Stimulated activated CD8-positive, alpha-beta memory T cell treated with anti-CD3 and anti-CD28 coated beads, Interleukin-7, amount 100 ng/mL, for 24 hours (primary cell): ENCODE measurements at places on chromosomes 16 and 17.
A peak's percentile ranks its signal among the peaks of the same experiment; 100 is the strongest.

GRCh38 chr16:68642436-68643101 is 2.5 kb upstream of the CDH3 start:
- no peak for DNase-seq

DNA sequence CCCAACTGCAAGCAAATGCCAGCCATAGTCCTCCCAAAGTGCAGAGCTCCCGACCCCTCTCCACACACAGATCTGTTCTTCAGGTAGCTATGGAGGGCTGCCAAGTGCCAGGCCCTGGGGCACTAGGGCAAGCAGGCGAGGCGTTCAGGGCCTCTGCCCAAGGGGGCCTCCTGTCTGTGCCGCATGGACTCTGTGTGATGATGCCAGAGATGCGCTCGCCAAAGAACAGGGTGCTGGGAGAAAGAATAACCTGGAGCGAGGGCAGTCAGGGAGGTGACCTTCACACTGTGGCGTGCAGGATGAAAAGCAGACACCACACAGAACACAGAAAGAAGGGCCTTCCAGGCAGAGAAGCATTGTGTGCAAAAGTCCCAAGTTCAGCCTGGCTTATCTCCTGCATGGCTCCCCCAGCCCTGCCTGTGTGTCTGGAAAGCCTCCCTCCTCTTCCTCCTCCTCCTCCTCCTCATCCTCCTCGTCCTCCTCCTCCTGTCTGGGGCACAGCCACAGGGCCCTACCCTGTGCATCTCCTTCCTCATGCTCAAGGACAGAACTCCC is 44.2 kb downstream of the PEMT start:
- DNase-seq, result no peak

DNA sequence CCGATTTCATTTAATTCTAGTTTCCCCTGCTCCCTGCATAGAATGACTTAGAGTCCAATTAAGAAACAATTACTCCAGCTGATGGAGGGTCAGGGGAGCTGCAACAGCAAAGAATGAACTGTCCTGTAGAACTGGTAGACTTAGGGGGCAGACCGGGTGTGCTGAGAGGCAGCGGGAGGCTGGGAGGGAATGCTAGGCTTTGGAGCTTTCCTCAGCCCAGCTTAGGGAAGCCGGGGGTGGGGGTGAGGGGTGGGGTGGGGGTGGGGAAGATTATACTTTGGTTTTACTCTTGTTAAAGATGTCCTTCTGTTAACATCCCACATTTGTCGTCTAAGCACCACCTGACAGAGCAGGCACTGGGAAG is 458.6 kb upstream of the ASIC2 start:
- no peak for DNase-seq

GRCh38 chr17:57111386-57111785 is 26.3 kb downstream of the AKAP1 start:
- no peak for DNase-seq

DNA sequence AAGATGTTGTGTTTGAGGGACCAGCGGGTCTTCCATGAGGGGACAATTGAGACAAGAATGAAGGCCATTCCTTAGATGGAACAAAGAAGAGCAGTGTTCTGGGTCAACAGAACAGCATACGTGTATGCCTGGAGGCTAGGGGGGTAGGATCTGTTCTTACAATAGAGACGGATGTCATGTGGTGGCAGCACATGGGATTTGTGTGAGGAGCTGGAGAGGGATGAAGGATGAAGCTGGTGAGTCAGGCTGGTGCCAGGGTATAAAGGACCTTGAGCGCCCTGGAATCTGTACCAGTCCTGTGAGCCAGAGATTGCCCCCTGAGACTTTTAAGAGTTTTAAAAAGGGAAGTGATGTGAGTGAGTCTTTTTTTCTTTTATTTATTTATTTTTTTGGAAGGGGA is 22.8 kb upstream of the WFDC1 start:
- DNase-seq, result no peak

GRCh38 chr16:67264277-67264676 is 15.1 kb upstream of the PLEKHG4 start:
- no peak for DNase-seq

DNA sequence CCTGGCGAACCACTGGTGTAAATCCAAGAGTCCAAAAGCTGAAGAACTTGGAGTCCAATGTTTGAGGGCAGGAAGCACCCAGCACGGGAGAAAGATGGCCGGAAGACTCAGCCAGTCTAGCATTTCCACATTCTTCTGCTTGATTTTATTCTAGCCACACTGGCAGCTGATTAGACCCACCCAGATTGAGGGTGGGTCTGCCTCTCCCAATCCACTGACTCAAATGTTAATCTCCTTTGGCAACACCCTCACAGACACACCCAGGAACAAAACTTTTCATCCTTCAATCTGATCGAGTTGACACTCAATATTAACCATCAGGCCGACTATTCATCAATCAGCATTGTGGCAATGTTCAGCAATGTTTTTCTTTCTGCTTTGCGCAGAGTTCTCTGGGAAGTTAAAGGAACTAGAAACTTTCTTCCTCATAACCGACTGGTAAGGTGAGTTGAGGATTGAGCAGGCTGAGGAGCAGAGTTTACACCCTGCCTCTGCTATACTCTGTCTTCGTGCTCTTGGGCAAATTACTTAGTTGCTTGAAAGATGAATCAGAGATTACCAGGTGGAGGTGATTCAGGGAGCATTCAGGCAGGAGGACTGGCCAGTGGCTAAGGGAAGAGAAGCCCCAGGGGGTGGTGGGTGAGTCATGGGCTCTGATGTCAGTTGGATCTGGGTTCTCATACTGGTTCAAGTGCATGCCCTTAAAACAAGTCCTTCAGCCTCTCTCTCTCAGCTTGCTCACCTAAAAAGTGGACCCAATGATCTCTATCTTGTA is 28.2 kb upstream of the BRD7 start:
- DNase-seq, result no peak

DNA sequence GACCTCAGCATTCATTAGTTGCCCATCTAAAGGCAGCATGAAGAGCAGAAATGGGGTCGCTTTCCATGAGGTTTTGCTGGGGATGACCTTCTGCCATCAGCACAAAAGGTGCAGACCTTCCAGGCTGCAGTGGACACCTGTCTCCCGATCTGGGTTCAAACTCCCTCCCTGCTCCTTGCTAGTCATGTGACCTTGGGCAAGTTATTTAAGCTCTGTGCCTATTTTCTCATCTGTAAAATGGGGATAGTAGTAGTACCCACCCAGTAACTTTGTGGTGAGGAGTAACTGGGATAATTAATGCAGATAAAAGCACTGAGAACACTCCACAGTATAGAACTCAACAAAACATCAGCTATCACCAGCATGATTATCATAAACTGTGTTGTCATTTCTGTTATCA is 21.4 kb upstream of the COQ7 start:
- DNase-seq, result no peak

DNA sequence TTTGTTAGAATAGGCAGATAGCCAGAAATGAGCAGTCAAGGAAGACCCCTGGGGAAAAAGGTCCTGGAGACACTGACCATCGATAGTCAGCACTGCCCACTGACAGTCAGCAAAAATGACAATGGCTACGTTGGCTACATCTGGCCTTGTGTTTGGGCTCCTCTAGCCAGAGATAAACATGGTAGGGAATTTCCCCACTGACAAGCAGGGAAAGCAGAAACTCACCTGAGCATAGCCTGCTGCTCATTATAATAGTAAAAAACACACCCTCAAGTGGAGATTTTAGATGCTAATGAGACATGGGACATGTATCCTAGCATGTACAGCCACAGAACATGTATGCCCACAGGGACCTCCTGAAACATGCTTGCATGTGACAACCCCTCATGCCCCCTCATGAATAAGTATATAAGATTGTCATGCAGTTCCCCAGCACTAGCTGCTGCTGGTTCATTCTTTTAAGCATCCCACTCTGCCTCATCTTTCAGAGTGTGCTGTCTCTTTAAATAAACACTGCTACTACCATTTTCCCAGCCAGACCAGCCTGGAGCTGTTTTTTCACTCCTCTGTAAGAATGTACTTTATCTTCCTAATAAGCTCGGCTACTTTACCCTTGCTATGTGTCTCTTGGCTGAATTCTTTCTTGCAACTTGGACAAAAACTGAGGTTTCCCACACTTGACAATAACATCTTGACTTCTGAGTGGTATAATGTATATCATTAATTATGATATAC is 550.1 kb upstream of the CDH8 start:
- no peak for DNase-seq

GRCh38 chr17:77733576-77734296 is 224.8 kb upstream of the TNRC6C start:
- no peak for DNase-seq

GRCh38 chr16:24997665-24998064 is 17.5 kb downstream of the ARHGAP17 start:
- no peak for DNase-seq

DNA sequence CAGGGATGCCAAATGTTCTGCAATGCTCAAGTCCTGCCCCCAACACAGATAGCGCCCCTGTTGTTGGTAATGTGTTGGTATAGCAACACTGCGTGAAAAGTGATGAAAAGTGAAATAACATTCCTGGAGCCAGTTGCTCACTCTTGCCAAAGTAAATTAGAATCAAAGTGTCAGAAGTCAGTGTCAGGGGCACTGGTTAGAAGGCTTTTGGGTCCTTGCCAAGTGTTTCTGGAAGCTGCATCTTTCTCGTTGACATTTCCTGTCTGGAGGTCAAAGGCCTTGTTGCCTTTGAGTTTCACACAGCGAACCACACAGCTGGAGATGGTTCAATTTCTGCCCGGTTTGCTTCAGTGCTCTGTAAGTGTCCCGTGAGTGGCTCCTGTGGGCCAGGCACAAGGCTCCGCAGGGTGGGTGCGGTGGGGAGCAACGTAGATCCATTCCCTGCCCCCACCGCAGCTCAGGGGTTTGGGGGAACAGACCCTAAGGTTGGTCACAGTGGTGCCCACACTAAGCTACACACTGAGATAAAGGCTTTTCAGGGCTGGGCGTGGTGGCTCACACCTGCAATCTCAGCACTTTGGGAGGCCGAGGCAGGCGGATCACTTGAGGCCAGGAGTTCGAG is 3.6 kb upstream of the SLC16A5 start:
- DNase-seq, result no peak

GRCh38 chr16:1019231-1020090 is 37.9 kb downstream of the SOX8 start:
- DNase-seq, result no peak

GRCh38 chr16:56999409-57000270 is 10.3 kb downstream of the NLRC5 start:
- no peak for DNase-seq

DNA sequence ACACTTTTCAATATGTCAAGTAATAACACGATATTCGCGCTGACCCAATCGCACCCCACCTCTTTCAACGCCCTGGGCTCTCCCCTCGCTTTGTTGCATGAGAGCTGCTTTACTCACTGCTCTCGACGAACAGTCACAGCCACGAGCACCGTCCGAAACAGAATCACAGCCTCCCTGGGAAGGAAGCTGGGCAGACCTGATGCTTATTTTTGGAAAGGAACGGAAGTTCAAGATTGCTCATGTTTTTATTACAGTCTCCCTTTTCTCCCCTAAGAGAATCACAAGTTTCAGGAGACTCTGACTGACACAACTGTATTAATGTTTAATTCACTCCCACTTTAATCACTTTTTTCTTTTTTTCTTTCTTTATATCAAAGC is 67.8 kb downstream of the ANKRD11 start:
- DNase-seq, result no peak

DNA sequence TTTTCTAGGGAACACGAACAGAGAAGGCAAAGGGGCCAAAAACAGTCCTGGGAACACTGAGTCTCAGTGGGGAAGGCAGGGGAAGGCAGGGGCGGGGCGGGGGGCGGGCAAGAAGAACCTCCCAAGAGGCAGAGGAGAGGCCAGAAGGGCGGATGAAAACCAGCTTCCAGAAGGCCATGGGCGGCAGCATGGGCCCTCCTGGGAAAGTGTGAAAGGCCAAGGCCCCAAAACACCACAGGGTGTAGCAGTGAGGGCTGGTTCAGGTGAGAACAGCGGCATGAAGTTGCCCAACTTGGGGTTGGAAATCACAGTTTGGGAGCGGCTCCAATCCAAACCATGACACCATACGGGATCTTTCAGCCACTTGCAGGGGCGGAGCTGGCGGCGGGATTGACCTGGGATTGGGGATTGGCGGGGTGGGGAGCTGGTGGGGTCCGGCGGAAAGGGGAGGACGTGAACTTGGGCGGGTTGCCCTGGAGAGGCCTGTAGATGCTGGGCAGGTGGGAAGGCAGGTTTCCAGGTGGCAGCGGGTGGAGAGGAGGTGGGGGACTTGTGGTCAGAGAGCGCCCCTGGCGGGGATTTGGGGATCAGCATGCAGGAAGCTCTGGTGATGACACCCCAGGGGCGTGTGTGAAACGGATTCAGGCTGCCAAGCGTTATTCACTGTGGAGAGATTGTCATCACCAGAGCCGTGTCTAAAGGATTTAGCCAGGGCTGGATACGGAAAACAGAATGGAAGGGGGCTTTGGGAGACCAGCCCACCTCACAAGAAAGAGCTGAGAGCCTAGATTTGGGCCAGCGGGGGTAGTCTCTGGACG is 80.9 kb downstream of the ARHGAP23 start:
- peak; percentile 54 for DNase-seq

DNA sequence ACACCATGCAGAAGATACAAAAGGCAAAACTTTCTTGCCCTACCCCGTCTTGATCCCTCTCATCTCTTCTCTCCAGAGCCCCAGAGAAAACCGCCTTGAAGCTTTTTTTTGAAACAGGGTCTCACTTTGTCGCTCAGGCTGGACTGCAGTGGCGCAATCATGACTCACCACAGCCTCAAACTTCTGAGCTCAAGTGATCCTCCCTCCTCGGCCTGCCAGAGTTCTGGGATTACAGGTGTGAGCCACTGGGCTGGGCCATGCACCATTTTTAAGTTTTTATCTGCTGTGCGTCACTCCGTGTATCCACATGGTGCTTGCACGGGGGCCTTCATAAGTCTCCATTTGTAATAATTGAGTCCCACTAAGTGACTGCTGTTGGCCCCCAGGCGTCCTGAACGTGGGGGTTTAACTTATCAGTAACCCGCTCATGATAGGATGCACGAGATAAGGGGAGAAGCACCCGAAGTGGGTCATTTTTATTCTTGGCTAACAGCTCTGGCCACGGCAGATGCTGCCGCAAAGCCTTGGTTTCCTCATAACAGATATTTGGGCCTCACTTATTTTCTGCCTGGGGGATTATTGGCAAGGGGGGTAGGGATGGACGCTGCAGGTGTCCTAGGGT is 8.6 kb downstream of the DNAH17 start:
- no peak for DNase-seq

DNA sequence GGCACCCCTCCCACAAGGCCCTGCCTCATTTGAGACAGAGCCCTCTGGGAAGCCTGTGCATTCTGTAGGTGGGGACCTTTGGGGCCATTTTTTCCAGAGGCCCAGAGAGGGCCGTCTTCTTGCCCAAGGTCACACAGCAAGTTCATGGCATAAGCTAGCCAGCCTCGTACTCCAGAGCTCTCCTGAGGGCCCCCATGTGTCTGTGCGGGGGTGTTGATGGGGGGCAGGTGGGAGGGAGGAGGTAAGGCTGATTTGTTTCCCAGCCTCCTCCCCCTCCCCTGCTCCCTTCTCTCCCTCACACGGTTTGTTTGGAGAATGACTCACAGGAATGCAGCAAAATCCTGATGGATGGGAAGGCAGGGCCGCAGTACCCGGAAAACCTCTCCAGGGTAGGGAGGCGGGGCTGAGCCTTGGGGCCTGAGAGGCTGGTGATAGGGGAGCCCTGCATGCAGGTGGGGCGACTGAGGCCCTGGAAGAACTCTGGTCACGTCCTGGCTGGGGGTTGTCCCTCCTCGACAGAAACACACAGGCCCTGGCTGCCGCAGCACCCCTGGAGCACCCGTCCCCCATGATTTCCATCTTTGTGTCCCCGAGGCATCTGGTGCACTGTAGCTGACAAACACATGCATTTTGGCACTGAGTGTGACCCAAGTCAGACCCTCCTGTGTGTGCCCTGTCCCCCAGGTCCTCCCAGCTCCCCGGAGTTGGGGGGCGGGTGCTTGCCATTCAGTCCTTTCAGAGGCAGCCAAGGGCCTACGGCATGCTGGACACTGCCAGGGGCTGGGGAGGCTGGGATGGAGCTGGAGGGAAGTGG is 29.7 kb downstream of the RAI1 start:
- DNase-seq, result no peak
